Activated CD4-positive, CD25-positive, alpha-beta regulatory T cell (primary cell): ENCODE measurements at places on chromosomes 6 and 20.

DNA sequence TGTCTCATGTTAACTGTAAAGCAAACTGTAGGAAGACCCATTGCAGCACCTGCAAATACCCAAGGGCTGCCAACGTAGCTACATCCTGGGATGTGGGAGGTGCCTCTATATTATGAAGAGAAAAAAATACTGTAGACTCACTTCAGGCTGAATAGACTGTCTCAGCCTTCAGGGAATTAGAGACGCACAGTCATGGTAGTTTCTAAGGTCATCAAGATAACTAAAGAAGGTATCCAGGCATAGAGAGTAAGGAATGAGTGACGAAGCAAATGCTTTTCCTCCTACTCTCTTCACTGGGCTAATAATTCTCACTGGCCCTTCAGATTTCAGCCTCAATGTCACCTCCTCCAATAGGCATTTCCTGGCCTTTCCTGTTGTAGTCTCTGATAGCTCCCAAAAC, 121.6 kb upstream of the ECI2 start:
- DNase-seq = no peak

DNA sequence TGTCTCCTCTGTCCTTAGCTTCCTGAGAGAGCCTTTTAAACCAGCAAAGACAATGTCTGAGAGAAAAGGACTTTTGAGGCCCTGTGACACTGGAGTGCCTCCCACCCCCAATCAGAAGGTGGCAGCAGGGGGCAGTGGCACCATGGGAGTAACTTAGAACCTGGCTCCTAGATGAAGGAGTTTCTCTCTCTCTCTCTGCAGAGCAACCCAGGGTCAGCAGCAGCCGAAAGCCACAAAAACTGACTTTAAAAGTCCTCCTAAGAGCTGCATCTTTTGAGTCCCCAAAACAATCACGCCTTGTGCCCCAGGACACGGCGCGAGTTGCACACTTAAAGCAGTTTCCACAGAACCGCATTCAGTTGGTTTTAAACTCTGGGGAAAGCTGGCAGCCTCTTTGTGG, 5.3 kb upstream of the TCP11 start:
- no peak for DNase-seq

GRCh38 chr6:7188492-7188891, 80.7 kb downstream of the RREB1 start:
- DNase-seq = no peak

DNA sequence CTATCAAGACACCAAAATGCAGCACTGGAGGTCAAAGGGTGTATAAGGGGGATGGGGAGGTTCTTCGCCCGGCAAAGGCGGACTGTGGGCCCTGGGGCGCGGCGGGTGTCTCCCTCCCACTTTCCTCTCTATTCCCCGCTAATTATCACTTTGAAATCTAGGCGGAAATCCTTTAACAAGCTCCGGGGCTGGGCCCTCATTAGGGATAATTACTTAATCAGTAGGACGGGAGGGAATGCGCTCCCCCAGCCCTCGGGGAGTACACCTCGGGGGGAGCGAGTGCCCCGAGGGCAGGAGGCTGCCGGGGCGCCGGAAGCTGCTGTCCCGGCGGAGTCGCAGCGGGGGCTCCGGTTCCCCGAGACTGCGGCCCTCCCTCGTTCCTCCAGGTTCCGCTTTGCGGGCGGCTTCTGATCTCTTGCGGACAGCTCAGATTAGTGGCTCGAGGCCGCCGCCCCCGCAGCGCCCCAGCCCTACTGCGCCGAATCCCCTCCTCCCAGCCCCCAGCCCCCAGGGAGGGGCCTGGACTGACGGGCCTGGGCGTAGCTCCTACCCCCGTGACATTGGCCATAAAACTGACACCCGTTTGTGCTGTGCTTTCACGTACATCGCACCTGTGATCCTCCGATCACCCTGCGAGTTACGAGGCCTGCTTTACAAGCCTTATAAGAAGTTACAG, 14.7 kb downstream of the MUCL3 start:
- peak; percentile 71 for DNase-seq

DNA sequence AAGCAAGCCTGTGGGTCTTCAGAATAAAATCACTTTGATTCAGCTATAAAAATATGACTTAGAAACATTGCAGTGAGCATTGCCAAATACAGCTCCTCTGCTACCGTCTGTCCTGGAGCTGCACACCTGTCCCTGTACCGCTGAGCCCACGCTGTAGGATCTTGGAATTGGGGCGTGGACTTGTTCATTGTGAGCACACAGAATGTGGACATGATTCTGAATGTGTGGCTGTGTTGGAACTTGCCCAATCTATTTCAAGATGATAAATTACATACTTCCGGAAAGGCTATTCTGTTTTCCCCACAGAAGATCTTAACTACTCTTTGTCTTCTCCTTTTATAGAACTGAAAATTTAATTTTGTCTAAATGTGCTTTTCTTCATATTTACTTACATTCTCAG, 107.3 kb downstream of the UST start:
- DNase-seq = no peak

DNA sequence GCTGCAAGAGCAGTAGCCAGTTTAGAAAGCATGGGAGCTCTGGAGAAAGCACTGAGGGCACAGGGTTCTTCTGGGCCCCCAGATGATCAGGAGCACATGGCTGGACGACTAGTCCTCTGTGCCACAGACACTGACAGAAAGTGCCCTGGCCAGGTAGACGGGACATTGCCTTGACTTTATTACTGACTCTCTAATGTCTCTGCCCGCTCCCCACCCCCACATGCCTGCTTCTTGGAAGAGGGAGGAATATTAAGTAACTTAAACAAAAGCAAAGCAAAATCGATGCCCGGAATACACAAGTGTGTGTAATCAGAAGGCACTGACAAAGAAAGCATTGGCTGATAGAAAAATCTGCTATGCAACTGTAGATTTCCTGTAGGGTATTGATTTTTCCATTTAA, 99.3 kb downstream of the SOBP start:
- no peak for DNase-seq

GRCh38 chr6:132456700-132457143, 55.4 kb upstream of the MOXD1 start:
- no peak for DNase-seq

GRCh38 chr6:4620284-4621151, 155.7 kb upstream of the CDYL start:
- no peak for DNase-seq

GRCh38 chr6:151891524-151891923, 84.0 kb downstream of the ESR1 start:
- no peak for DNase-seq

DNA sequence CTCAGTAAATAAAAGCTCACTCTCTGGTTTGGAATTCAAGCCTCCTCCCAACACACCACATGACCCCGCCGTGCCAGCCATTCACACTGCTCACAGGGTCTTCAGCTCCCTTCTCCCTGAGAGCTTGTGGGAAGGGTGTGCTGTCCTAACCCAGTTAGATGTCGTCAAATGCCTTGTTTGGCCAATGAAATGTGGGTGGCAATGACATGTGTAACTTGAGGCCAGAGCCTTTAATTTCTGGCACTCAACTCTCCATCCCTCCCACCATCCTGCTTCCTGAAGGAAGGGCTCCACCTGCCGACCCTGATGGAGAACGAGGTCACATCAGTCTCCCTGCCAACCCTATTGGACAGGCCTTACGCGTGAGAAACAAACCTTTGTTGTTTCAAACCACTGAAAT, 224.5 kb upstream of the AGPAT4 start:
- no peak for DNase-seq

DNA sequence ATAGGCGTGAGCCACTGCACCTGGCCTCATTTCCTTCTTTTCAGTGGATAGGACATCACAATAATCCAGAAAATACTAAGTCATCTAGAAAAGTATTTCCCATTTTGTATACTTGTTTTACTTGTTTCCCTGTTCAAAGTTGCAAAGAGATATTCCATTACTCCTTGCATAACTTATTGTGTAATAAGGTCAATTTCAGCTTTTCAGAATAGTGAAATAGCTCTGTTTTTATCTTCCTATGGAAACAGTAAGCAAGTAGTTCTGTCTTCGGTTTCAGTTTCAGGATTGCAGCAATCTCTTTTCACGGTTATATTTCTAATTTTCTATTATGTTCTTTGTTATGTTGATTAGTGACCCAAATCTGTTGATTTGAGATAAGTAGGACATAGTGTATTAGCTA, 6.0 kb downstream of the STX11 start:
- DNase-seq = no peak

DNA sequence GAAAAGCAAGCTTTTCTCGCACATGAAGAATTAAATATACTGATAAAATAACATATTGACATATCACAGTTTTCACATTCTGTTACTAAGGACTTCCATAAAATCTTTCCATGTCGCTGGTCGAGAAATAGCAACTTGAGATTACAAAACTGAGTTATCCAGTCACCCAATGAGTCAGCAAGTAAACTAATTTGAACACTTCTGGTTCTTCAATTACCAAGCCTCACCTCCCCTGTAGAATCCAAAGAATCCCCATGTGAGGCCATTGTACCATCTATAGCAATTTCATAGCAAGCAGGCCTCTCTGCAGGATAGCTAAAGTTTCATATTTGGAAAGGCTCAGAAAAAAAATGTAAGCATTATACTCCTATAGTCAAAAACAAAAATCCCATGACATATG, 87.3 kb downstream of the PKHD1 start:
- DNase-seq = no peak

GRCh38 chr6:11197175-11197536, 35.3 kb downstream of the NEDD9 start:
- no peak for DNase-seq

DNA sequence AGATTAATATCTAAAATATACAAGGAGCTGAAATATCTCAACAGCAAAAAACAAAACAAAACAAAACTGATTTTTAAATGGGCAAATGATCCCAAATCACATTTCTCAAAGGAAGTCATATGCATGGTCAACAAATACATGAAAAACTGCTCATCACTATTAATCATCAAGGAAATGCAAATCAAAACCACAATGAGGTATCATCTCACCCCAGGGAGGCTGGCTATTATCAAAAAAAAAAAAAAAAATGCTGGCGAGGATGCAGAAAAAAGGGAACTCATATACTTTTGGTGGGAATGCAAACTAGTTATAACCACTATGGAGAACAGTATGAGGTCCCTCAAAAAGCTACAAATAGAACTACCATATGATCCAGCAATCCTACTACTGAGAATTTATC, 34.6 kb downstream of the REPS1 start:
- no peak for DNase-seq

DNA sequence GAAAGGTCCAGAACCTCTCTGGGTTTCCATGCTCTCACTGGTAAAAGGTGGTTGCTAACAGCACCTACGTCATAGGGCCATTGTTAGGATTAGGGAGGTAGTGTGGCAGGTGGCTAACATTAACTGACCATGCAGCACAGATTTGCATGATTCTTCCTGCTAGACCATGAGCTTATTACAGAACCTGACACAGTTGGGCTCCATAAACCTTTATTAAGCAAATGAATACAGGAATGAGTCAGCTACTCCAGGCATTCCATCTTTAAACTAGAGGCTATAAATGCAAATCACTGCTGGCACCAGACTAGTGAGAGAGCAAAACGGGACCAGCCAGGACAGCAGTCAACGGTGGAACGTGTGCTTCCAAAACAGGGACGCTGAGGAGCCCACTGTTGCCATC, 440.1 kb downstream of the PTPRT start:
- no peak for DNase-seq

DNA sequence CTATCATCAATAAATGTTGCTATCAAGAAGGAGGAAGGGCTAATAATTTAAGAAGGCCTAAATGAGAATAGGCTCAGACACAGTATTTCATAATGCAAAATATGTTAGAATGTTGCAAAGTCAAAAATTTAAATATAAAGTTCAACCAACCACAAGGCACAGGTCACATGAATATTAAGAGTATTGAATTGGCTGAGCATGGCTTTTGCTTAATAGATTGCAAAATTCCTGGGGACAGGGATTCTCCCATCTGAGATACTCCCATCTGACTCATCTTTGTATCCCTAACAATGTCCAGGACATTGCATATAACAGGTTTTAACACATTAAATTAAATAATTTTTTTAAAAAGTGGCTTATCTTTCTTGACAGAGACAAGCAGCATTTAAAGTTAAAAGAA, 32.9 kb upstream of the UTRN start:
- DNase-seq = no peak

DNA sequence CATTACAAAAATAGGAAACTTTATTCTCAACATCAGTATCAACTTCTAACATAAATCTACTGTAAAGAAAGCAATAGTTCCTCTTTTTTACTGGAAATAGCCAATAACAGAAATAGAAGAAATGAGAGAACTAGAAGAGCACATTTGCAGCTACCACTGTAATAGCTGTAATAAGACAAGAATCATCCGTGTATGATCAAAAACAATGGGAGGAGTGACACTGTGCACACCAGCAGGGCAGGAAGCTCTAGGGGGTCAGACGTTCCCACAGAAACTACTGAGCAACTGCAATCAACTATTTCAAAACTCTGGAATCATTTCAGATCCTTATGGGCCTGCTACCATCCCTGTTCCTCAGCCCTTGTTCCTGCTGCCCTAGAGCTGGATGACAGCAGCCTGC, 43.7 kb downstream of the NINL start:
- no peak for DNase-seq

DNA sequence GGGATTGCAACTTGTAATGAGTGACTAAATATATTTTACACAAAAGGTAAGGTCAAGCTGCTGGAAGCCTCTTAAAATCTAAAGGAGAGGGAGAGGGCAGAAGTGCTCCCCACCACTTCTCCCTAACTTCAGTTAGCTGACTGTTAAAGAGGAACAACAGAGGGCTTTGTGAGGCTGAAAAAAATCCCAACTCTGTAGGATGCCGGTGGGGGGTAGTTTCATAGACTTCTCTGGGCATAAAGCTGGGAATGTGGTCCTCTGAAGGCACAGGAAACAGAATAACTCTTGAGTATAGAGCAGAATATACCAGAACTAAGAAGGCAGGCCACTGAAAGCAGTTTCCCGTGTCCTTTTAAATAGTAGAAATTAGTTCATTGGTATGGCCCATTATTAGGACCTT, 71.6 kb downstream of the KIF6 start:
- no peak for DNase-seq

GRCh38 chr6:95120984-95121383, 456.4 kb upstream of the MANEA start:
- DNase-seq = no peak

DNA sequence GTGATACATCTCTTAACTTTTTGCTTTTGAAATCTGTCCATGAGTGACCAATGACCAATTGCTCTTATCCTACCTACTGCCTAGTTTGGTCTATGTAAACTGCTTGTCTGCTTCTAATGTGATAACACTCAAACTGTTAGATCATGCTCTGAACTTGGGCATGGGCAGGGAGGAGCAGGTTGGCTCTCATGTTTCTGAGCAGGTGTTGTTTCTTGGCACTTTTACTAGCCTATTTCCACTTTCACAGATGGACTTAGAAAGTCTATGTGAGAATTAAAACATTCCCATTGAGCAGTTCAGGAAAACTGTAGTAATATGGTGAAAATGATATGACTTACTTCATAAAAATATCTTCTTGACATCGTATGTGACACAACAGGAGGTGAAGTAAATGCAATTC, 538.4 kb downstream of the HACE1 start:
- no peak for DNase-seq

- no peak for DNase-seq
Observed at GRCh38 chr6:33391922-33392594, 435 bp downstream of the KIFC1 start.

GRCh38 chr6:159446340-159446739, 246.7 kb downstream of the SOD2 start:
- no peak for DNase-seq
